NT2/D1 (cell line): ENCODE measurements at places on chromosomes 16 and 17.

GRCh38 chr16:30805056-30805369 lies 18.0 kb upstream of the ZNF629 start:
- DNase-seq, result no peak

DNA sequence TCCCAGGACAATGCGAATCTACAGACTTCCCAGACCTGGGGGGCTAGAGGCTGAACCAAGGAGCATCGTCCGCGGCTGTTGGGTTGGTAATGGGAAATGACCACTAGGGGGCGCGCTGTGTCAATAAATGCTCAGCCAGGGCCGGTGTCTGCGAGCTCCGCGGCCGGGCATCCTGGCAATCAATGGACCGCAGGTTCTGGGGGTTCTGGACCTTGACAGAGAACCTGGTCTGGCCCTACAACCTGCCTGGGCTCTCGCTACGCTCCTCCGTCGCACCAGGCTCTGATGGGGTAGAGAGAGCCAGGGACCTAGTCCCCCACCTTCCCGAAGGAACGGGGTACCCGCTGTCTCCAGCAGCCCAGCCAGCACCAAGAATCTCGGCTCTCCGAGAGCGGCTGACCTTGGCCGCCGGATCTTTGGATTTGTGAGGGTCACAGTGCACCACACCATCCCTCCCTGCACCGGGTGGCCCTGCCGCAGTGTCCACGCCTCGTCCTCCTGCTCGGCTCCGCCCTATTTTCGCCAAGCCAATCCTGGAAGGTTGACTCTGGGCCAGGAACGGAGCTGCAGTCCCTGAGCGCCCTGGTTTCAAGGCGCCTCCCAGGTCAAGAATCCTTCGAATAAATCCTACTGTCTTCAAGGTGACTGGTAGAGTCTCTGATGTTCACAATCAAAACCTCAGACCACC lies 20.4 kb upstream of the BEAN1 start:
- DNase-seq, result peak; percentile 48

DNA sequence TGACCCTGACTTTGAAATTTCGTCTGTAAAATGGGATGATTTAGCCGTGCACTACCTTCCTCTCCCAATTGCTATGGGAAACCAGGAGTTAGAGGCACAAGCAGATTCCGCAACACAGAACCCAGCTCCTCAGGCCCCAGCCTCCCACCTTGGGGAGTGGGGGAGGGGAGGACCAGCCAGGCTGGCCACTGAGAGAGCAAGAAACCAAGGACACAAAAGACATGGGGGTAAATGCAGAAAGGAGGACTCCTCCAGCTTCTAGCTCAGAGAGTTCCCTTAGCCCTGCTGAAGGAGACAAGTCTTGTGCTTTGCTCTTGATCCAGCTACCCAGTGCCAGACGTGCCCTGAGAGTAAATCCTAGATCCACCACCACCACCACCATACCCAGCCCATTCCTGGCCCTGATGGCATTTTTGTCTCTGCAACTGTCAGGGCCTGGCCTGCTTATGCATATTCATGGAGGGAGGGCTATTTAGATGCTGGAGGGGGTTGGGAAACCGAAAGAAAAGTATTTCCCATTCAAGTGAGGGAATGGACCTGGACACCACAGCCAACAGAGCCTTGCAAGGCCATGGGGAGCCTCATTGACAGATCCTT lies 25.9 kb downstream of the PITPNM3 start:
- DNase-seq, result no peak

DNA sequence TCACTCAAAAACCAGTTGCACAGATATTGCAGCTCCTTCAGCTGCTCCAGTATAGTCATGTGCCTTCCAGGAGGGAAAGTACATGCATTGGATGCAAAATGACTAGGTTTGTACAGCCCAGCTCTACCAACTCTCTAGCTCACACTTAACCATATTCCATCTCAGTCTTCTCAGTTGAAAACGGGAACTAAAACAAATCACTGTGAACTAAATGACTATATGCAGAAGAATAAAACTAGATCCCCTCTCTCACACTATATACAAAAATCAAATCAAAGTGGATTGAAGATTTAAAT lies 24.9 kb downstream of the DCUN1D3 start:
- DNase-seq, result no peak

DNA sequence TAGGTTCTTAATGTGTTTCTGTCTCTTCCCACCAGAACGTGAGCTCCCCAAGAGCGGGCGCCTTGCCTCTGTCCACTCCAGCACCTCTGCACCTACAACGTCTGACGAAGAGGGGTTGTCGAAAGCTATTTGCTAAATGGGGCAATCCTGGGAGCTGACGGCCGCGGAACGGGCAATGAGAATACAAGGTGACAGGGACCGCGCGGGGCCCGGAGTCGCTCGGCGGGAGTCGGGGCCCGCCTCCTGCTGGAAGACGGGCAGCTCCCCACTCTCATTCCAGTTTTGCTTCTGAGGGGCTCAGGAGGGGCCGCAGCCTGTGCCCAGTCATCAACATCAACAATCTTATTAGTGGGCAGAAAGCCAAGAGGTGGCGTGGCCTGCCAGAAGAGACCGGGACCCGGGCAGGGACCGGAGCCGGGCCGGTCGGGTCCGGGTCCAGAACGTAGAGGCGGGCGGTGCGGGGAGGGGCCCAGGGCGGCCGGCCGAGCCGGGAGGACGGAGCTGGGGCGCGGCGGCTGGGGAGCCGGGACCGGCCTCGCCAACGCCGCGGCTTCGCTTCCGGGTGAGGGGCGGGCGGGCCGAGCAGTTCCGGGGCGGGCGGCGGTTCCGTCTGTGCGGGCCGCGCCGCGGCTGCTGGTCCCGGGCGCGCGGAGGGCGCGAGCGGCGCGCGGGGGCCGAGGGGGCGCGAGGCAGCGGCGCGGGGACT lies at the start of gene MOSMO:
MOSMO (plus strand) TSS at position 603 of the 706 bp plus-strand sequence. CDS start 191 bp downstream, outside the sequence.
- peak; percentile 25 for DNase-seq

- no peak for DNase-seq
Observed at GRCh38 chr16:28103516-28104170, 40.1 kb upstream of the GSG1L start.

DNA sequence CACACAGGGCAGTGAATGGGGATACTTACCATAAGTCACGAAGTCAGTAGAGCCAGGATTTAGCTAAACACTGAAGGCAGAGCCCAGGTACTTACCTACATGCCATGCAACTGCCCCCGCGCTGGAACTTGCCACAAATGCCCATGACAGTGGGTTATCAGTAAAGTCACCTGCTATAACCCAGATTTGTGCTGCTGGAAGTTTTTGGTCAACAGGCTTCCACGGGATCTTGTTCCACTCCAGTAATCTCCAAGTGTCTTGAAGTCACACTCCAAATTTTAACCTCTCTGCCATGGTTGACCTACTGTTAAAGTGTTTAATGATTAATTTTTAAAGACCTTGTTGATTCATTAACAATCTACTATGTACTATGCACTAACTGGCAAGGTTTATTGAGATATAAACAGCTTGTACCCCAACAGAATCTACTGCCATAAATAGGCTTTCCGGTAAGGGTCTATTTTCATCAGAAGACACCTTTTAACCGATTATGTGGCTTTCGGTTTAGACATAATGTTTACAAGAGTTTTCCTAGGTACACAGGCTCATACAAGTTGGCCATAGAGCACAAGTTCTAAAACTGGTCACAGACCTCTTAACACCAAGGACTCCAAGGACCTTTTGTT lies 6.3 kb upstream of the SLC5A11 start:
- no peak for DNase-seq

- DNase-seq, result no peak
Observed at GRCh38 chr17:51957786-51958185, 200.7 kb downstream of the CA10 start.

GRCh38 chr16:963913-964312 lies 6.9 kb downstream of the LMF1 start:
- no peak for DNase-seq

- DNase-seq, result no peak
Observed at GRCh38 chr17:46719891-46720290, 98.6 kb downstream of the WNT3 start.

DNA sequence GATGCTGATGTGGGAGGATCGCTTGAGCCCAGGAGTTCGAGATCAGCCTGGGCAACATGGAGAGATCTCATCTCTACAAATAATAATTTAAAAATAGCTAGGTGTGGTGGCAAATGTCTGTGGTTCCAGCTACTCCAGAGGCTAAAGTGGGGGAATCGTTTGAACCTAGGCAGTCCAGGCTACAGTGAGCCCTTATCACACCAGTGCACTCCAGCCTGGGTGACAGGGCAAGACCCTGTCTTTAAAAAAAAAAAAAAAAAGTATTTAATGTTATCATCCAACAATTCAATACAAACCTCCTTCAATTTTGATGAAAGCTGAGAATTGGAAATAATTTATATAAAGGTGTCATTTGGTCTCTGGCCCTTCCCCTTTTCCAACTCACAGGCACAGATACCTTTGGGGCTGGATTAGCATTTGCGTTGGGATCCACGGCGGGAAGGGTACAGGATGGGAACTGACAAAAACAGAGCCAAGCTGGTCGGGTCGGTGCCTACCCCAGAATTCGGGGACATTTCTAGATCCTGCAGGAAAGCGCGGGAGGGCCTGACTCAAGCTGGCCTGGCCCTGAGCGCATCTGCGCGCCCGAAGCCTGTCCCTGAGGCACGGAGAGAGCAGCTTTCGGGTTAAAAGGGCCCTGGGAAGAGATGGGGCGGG lies 860 bp upstream of the DCAF7 start:
- DNase-seq, result no peak

- DNase-seq, result no peak
Observed at GRCh38 chr17:50681263-50682200, 26.2 kb downstream of the ANKRD40 start.

GRCh38 chr17:74512036-74512435 lies 19.2 kb downstream of the CD300LB start:
- no peak for DNase-seq
